Daoy (cell line): ENCODE measurements at places on chromosomes 1 and 21. TPM values are rescaled to one million over a fixed set of nuclear protein-coding genes. Genes with fewer than 3 reads are reported as not detected.

Gene SIM2
- 12.9 and 16.5 TPM in 2 replicates for total RNA-seq

Gene FMOD
- total RNA-seq, result 0.03 and 0.69 TPM in 2 replicates

Gene RAB7B
- total RNA-seq, result 2.7 and 3.5 TPM in 2 replicates

Gene TNFSF4
- total RNA-seq, result 2.7 and 4.5 TPM in 2 replicates

Gene CFHR1
- total RNA-seq, result not detected in 2 replicates

Gene SOAT1
- total RNA-seq, result 15.9 and 16.2 TPM in 2 replicates

Gene APCS
- not detected in 2 replicates for total RNA-seq

Gene COL9A2
- total RNA-seq, result 1.7 and 2.5 TPM in 2 replicates

Gene NPPB
- 38.6 and 78.9 TPM in 2 replicates for total RNA-seq

- DNase-seq, result no peak
Observed at GRCh38 chr1:11498956-11499594, 20.1 kb downstream of the DISP3 start.

- DNase-seq, result no peak
Observed at GRCh38 chr1:67224856-67225255, 58.6 kb downstream of the IL23R start.

DNA sequence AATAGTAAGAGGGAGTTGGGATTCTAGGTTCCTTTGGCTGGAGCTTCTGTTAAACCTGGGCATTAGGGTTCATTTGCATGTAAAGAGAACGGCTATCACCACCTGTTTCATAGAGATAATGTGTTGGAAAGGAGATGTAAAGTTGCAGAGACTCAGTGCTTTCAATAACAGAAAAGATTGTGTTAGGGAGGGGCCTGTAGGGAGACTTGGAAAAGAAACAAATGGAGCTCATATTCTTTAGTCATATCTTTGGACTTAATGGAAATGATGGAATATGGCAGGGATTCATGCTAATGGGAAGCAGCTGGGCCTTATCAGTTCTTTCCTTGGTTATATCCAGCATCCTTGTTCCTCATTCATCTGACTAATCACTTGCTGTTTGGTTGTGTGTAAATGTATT lies 144.9 kb downstream of the CD247 start:
- DNase-seq, result no peak

GRCh38 chr1:29527314-29528004 lies 291.1 kb downstream of the PTPRU start:
- DNase-seq, result no peak

GRCh38 chr1:209402697-209403096 lies 180.8 kb upstream of the CAMK1G start:
- no peak for DNase-seq

DNA sequence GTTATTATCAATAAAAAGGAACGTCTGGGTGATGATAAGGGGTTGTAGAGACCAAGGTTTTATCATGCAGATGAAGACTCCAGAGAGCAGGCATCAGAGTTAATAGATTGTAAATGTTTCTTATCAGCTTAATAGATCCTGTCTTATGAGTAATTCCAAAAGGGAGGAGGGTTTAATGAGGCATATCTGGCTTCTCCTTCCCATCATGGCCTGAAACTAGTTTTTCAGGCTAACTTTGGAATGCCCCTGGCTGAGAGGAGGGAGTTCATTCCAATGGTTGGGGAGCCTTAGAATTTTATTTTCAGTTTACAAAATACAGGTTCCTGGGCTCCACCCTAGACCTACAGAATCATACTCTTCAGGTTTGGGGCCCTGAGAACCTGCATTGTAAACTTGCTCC lies 13.5 kb downstream of the PLA2G2D start:
- peak; percentile 18 for DNase-seq

- DNase-seq, result no peak
Observed at GRCh38 chr1:203364094-203364801, 13.3 kb upstream of the FMOD start.

DNA sequence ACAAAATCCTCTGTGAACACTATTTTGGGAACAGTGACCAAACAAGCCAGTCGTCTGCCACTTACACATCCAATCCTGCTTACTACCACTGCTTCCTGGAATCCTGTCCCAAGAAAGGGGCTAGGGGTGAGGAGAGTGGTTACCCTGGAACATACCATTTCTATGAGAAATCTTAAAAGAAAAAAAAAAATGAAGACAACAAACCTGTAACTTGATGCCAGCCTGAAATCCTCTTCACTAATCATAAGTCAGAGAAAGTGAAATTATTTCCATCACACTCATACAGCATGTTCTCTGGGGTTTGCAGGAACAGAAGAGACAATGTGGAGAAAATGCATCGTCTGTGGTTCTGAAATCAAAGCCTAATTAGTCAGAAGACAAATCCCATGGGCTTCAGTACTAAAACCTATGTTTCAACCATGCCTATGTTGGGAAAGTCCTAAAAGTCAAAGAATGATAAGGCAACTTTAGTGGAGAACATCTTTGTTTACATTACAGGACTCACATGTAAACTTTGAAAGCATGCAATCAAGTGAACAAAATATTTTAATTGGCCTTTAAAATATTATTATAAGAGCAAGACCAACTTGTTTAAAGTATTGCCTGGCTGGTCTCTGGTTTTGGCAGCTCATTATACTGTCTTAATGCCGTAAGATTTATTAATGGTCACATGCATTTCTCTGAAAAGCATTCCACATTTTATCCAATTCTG lies 220.7 kb downstream of the LTN1 start:
- DNase-seq, result no peak

DNA sequence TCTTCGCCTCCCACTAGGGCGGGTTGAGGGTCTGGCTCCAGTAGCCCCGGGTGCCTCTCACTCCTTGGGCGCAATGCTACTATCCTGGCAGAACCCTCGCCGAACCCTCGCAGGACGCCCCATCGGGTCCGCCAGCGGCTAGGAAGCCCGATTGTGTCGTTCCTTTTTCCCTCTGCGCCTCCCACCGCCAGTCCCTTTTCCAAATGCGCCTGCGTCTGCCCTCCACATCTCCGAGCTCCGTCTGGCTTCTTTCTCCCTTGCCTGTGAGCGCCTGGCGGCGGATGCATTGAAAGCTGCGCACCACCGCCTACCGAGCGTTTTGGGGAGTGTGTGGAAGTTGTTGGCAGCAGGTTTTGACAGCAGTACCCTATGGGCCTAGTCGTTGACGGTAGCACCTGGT lies 1.0 kb upstream of the DIRAS3 start:
- DNase-seq, result peak; percentile 80

DNA sequence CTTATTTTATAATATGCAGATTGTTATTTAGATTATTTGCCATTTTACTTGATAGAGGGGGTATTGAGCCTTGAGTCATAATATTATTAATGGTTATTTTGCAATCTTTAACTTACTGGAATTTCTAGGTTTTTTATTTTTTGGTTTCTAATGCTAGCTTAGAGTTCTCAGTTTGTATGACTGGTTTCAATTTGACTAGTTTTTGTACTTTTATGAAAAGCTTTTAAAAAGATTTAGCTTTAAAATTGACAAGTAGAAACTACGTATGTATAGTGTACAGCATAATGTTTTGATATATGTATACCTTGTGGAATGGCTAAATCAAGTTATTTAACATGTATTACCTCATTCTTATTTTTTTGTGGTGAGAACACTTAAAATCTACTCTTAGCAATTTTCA lies 41.5 kb downstream of the CEP350 start:
- no peak for DNase-seq
